ENCODE measurements at places on chromosomes 4 and X. TPM values are rescaled to one million over a fixed set of nuclear protein-coding genes. Genes with fewer than 3 reads are reported as not detected.

The PRRG3 gene
- not detected for total RNA-seq

The TMEM131L gene
- total RNA-seq: 10.8 TPM

The IQCM gene
- not detected for total RNA-seq

The JAKMIP1 gene
- not detected for total RNA-seq

All from RPMI7951 (cell line).